ENCODE measurements at places on chromosomes 2 and 18.

- peaks cover 44% of the 10 kb centered on the region for H3K4me1 ChIP-seq
- no peak for DNase-seq
- no peak overlapping the region for H3K27ac ChIP-seq
Observed at GRCh38 chr2:55049821-55050099, 491 bp downstream of the RTN4 start.

DNA sequence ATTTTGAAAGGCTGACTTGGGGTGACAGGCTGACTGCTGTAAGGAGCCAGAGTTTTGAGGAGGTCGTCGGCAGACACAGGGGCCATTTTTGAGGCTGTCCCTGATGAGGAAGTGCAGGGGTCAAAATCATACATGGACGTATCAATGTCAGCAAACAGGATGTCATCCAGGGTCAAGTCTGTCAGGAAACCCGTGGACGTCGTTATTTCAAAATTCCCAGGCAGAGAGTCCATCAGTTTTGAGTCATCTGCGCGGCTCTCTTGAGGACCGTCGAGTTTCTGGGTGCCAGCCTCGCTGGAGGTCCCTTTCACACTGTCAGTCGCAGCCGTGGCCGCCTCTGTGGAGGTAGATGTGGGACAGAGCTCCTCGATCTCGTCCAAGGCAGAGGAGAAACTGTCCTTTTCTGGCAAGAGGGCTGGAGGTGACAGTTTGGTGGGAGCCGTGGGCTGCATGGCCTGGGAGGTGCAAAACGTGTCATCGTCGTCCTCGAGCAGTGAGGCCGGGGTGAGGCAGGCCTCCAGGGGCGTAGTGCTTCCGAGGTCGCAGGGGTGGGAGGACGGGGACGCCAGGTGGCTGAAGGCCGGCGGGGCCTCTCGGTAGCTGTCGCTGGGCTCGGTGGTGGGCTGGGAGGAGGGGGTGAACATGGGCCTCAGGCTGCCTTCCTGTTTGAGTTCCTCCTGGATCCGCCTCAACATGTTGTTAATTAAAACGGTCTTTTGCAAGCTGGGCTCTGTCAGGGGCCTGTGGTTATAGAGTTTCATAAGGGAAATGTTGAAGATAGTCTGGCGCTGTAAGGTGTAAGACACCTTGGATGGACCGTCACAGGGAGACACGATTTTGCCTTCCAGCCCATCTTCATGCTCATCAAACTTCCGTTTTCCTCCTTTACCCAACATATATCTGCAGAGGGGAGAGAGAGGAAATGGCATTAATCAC lies 17.5 kb downstream of the SERTAD2 start:
- peak overlapping the region; percentile 38 for H3K27ac ChIP-seq
- no peaks in the 10 kb centered on the region for H3K27me3 ChIP-seq
- peaks cover 33% of the 10 kb centered on the region for H3K4me1 ChIP-seq
- no peak overlapping the region for H3K4me3 ChIP-seq
- DNase-seq = no peak
- peaks cover 12% of the 10 kb centered on the region for H3K36me3 ChIP-seq

DNA sequence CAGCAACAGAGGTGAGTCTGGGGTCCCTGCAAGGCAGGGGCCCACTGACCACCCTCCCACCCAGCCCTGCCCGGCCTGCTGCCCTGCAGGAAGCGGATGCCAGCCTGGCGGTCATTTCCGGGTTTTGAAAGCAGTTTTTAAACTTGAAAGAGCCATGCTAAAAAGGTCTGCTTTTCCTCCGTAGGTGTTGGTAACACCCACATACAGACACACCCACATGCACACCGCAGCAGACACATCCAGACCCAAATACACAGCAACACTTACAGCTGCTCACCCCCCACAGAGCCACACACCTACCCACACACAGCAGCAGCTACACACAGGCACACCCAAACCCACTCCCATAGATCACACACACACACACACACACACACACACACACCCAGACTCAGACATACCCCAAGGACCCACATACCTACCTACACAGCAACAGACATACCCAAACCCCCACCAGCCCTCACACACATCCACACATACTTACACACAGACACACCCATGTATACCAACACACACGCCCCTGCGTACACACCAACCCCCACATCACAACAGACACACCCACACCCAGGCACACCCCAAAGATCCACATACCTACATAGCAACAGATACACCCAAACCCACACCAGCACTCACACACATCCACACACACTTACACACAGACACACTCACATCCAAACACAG lies 7.6 kb downstream of the ZFP36L2 start:
- no peaks in the 10 kb centered on the region for H3K27me3 ChIP-seq
- H3K27ac ChIP-seq = peak overlapping the region; percentile 97
- DNase-seq = no peak
- H3K4me1 ChIP-seq = peaks cover 53% of the 10 kb centered on the region

GRCh38 chr2:180776921-180777320 lies 203.5 kb upstream of the UBE2E3 start:
- no peaks in the 10 kb centered on the region for H3K27me3 ChIP-seq
- H3K4me3 ChIP-seq = no peak overlapping the region
- no peaks in the 10 kb centered on the region for H3K36me3 ChIP-seq
- H3K27ac ChIP-seq = no peak overlapping the region

- no peak overlapping the region for H3K27ac ChIP-seq
- peaks cover 26% of the 10 kb centered on the region for H3K4me1 ChIP-seq
- no peak overlapping the region for H3K4me3 ChIP-seq
Observed at GRCh38 chr2:43186679-43187374, 39.6 kb downstream of the ZFP36L2 start.

DNA sequence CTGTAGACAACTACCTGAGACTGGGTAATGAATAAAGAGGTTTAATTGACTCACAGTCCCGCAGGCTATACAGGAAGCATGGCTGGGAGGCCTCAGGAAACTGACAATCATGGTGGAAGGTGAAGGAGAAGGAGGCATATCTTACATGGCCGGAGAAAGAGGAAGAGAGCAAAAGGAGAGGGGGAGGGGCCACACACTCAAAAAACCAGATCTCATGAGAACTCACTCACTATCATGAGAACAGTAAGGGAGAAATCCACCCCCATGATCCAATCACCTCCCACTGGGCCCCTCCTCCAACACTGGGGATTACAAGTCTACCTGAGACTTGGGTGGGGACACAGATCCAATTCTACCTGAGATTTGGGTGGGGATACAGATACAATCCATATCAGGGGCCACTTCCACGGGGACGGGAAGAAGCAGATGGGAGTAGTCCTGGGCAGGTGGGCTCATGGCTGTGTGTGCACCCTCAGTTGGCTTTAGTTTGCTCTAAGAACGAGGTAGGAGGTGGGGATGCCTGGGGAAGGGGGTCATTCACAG lies 9.9 kb downstream of the MAB21L4 start:
- H3K27me3 ChIP-seq = no peaks in the 10 kb centered on the region
- DNase-seq = no peak
- H3K36me3 ChIP-seq = no peaks in the 10 kb centered on the region
- H3K4me3 ChIP-seq = no peak overlapping the region
- peaks cover 9% of the 10 kb centered on the region for H3K4me1 ChIP-seq

- no peak for DNase-seq
- no peak overlapping the region for H3K4me3 ChIP-seq
- H3K36me3 ChIP-seq = no peaks in the 10 kb centered on the region
- H3K27ac ChIP-seq = no peak overlapping the region
Observed at GRCh38 chr18:29217124-29217915, 1040.4 kb upstream of the CDH2 start.

DNA sequence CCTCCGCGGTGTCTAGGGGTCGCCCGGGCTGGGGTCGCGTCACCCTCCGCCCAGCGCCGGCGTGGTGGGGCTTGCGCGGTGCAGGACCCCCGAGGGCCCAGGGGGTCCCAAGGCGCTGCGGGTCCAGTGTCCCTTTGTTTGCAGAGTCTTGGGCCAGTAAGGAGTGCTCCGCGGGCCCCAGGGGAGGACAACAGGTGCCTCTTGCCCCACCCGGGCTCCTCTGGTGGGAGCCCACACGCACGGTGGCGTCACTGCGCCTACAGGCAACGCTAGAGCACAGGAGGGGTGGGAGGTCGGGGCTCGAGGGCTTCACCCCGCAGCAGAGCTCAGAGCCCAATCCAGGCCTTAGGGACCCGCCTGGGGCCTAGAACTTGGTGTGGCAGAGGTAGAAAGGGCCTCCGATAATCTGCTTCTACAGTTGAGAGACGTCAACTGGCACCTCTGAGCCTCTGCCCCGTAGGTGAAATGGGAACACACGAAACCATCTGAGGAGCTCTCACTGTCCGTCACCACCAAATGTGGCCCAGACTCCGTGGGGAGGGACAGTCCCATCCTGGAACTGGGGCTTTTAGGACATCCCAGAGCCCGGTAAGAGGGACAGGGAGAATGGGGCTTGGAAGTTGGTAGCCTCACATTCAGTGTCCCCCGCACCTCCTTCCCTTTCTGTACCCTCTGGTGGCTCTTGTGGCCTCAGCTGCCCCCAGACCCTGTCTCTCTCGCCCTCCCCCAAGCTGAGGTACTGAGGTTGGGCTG lies 1.4 kb downstream of the ARID5A start:
- H3K27me3 ChIP-seq = peaks cover 29% of the 10 kb centered on the region
- no peak overlapping the region for H3K27ac ChIP-seq
- peak overlapping the region; percentile 83 for H3K4me3 ChIP-seq
- H3K36me3 ChIP-seq = peaks cover 1% of the 10 kb centered on the region
- no peak for DNase-seq

- no peak overlapping the region for H3K4me3 ChIP-seq
- no peak overlapping the region for H3K27ac ChIP-seq
- H3K4me1 ChIP-seq = peaks cover 3% of the 10 kb centered on the region
- DNase-seq = no peak
- peaks cover 30% of the 10 kb centered on the region for H3K27me3 ChIP-seq
Observed at GRCh38 chr2:129754421-129754820, 225.0 kb upstream of the RAB6C start.

All from progenitor cell of endocrine pancreas (in vitro differentiated cells).